ENCODE measurements at places on chromosomes 3 and 15.
A peak's percentile ranks its signal among the peaks of the same experiment; 100 is the strongest.

DNA sequence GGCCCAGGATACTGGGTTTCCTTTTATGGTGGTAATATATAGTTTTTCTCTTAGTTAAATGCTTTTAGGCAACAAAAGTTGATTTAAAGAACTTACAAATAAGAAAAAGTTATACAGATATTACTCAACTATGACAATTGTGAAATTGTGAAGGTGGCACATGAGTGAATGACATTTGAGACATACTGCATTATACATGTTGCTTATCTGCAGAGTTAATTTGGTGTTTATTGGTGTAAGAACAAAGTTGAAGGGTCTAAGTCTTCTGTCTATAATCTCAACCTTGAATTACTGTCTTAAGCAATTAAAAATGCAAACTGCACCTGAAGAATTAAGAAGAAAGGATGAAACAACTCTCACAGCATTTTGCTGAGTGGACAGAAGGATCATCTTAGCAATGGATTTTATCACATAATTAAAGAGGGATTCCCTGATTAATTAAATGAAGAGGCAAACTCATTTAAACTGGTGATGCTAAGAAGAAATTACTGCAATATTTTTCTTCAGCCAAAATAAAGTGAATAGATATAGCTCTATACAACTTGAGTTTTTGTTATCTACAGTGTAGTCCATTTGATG is 298.9 kb upstream of the TGFBR2 start:
- no peak for DNase-seq

DNA sequence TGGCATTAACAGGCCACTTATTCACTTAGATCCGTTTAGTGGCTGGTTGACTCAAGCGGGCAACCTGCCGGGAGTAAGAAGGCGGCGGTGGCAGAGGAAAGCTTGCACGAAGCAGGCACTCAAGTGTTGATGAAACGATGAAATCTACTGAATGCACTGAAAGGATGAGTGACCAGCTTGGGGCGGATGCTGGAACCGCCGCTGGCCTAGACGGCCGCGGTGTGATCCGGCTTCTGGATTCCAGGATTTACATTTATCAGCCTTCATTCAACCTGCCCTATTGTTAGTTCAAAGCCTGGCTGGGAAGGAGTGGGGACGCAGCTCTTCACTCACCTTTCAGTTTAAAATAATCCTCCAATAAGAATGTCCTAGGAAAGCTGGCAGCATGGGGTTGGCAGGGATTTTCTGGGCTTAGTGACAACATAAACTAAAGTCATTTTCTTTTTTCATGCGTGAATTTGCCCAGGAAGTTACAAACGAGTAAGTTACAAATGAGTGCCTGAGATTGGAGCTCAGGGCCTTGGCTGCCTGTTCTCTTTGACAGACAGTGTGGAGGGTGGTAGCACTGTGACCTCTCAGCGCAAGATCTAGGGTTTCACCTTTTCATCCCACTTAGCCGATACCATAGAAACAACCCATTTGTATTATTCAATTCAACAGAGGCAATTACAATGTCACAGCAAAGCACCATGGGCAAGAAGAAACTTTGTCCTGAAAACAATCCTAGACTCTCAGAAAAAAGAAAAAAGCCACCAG is 1.1 kb upstream of the PLCH1 start:
- DNase-seq, result no peak

GRCh38 chr15:40282869-40283614 is at the start of gene ANKRD63:
TSS of gene ANKRD63 (minus strand) at chr15:40283064. CDS start at chr15:40282586, 478 bp downstream.
- peak; percentile 25 for DNase-seq

GRCh38 chr3:195551381-195551978 is 8.4 kb upstream of the PPP1R2 start:
- no peak for DNase-seq

DNA sequence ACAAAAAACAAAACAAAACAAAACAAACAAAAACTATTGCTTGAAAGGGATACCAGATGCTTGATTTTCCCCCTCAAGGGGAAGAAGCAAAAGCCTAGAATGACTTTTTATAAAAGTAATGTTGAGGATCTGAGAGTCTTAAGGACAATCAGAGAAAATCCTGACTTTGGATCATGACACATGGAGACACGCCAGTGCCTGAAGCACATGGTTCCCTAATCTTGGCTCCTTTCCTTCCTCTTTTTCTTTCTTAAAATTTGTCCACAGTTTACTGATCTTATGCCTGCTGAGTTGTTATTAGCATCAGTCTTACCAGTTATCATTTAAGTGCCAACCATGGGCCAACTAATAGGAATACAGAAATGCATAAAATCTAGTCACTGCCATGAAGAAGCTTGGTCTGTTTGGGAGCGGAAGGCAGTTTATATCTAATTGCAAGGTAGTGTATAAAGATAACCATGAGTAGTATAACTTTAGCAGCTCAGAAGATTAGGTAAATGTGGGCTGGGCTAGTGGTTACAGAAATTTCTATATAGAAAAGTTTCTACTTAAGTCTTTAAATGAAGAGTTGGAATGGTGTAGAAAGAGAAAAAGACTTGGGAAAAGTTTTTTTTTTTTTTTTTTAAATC is 6.9 kb downstream of the GLCE start:
- no peak for DNase-seq

GRCh38 chr3:81974751-81975150 is 213.3 kb upstream of the GBE1 start:
- DNase-seq, result no peak

- no peak for DNase-seq
Observed at GRCh38 chr15:91892436-91892835, 38.9 kb downstream of the SLCO3A1 start.

GRCh38 chr15:60529332-60529731 is 50.4 kb upstream of the ICE2 start:
- no peak for DNase-seq

- no peak for DNase-seq
Observed at GRCh38 chr15:46696281-46696680, 1021.0 kb upstream of the SEMA6D start.

DNA sequence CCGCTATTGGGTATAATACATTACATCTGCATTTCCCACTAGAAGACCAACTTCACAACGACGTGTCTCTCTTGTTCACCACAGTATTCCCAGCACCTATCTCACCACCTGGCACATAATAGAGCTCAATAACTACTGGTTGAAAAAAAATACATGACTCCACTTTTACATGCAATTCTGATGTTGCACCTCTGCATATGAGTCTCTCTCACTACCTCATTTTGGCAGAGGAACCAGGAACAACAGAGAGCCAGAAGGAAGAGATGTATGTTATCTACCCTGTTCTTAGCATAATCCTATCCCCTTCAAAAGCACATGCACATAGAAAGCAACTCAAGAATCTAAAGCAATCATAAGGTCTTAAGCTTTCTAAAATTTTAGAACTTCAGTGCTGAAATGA is 61.6 kb downstream of the SHQ1 start:
- no peak for DNase-seq

- DNase-seq, result no peak
Observed at GRCh38 chr3:107661447-107662123, 138.8 kb downstream of the BBX start.

DNA sequence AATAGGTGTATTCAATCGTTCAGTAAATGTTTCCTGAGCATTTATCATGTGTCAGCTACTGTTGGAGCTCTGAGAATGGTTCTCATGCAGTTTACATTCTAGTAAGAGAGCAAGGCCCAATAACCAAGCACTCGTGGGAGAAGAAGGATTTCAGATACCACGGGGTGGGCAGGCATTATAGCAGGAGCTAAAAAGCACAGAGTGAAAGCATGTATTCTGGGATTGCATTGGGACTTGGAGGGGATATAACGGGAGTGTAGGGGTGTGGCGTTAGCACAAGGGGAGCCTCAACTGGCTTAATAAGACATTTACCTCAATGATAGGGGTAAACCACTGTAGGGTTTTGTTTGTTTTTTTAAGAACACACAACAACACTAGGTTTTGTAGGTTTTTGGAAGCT is 1.6 kb upstream of the SIAH2 start:
- no peak for DNase-seq

Data from activated CD8-positive, alpha-beta memory T cell treated with anti-CD3 and anti-CD28 coated beads for 1 hour (primary cell).